GOT3 (cell line): ENCODE measurements at places on chromosomes 16 and 17.

DNA sequence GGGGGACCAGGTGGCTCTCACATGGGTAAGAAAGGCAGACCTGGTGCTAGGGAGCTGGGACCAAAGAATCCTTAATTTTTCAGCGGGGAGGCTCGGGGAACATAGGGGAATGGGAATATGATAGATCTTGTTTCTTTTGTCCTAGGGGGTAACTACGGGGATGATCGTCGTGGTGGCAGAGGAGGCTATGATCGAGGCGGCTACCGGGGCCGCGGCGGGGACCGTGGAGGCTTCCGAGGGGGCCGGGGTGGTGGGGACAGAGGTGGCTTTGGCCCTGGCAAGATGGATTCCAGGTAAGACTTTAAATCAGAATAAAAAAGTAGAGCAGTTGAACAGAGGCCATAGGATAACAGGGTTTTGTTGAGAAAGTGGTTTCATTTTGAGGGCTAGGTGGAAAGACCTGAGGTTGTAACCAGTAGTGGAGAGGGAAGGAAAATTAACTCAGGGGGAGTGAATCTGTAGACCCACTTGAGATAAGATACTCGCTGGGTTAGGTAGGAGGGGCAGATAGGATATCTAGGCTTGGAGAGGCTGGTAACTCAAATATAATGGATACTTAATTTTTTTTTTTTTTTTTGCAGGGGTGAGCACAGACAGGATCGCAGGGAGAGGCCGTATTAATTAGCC, 11.0 kb downstream of the FUS start:
- no peak for DNase-seq

DNA sequence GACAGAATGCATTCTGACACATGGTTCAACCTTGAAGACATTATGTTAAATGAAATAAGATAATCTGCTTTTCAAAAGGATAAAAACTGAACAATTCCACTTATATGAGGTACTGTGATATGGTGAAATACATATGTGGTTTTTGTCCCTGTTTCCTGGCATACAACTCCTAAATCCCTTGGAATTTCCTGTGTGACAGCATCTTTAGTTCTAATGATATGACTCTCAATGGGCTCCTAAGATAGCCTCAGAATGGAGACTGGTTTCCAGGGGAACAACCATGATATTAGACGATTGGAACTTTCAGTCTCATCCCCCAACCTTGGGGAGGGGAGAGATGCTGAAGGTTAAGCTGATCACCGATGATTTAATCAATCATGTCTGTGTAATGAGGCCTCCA, 37.7 kb upstream of the PHLPP2 start:
- DNase-seq = no peak

DNA sequence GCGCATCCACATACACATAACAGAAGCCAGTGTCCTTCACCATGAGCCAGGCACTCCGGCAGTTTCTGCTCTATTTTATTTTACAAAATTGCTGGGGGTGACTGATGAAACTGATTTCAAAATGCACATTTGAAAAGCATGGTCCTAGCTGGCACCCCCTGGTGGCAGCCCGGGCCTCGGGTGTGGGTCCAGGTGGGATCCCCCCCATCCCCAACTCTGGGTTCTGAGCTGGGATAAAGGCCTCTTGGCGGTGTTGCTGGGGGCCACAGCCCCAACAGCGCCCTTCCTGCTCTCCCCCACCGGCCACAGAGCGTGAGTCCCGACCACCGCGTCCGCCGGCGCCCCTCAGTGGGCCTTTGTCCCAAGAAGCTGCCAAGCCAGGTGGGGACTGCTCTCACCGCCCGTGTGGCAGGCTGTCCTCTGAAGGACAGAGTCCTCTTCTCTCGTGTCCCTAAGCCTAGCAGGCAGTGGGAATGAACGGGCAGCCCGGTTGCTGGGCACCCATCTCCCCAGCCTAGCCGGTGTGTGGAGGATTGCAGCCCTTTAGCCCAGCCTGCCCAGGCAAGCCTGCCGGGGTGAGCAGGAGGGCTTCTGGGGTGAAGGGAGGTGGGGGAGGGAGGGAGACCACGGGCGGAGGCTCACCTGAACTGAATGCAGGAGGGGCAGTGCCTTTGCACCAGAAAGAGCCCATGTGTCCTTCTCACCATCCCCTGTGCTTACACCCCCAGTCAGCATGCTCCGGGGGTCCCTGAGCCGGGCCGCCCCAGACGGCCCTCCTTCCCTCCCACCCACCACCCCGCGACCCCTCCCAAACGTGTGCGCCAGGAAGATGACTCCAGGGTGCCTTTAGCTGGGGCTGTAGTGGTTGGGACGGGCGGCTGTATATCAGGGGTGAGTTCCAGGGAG, 898 bp downstream of the SNAI3 start:
- no peak for DNase-seq

GRCh38 chr17:40307001-40307730, 1.8 kb upstream of the RARA start:
- no peak for DNase-seq

- no peak for DNase-seq
Measured at GRCh38 chr17:10843811-10844210, 5.9 kb upstream of the PIRT start.

DNA sequence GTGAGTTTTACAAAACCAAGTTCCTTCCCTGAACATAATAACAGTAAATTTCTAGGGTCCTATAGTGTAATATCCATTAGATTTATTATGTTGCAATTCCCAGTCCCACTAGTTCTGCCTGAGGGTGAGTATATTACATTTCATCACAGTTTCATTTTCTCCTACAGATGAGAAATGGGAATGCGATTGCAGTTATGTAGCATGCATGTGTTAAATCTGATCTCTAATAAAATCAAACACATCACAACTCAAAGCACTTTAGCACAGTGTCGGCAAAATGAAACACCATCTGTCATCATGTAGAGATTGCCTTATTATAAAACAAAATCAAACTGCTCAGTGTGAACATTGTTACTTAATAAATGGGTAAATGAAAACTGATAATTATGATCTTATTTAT, 180.5 kb upstream of the TOX3 start:
- no peak for DNase-seq

DNA sequence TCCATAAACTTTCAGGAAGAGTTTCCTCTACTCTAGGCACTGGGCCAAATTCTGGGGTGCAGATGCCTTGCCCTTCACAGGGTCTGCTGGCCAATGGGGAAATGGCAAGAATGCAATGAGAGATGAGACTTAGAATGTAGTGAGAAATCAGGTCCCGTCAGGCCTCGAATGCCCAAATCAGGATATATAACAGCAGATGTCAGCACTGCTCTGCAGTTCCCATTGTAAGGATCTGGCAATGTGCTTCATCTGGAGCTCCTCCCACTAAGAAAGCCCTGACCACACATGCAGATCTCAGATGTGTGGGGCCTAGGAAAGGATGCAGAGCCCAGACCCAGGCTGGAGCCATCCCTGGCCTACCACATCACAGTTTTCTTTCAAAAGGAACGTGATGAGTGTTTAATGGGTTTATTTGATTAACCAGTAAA, 13.9 kb upstream of the LPCAT2 start:
- no peak for DNase-seq

DNA sequence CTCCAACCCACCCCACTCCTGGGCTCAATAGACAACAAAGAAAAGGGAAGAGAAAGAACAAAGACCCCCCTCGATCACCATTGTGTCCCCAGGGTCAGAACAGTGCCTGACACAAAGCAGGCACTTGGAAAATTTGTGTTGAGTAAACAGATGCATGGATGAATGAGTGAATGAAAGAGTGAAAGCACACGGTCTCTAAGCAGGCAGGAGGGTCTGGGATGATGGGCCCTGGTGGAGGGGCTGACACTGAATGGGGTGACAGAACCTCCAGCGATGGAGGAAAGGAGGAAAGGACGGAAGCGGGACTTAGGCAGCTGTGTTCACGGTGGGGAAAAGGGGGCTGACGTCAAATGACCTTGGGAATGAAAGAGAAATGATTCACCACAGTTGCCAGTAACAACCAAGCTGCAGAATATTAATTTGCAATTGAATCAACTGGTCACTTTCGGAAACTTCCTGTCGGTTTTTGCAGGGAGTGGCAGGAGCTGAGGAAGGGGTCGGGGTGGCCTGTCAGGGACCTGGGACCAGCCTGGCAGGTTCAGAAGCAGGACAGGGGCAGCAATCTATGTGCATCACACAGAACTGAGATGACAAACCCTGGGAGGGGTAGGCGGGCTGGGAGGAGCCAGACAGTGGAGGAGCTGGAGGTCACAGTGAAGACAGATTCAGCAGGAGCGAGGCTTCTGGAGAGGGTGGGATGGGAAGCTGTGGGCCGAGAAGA, 6.7 kb upstream of the GAST start:
- no peak for DNase-seq

DNA sequence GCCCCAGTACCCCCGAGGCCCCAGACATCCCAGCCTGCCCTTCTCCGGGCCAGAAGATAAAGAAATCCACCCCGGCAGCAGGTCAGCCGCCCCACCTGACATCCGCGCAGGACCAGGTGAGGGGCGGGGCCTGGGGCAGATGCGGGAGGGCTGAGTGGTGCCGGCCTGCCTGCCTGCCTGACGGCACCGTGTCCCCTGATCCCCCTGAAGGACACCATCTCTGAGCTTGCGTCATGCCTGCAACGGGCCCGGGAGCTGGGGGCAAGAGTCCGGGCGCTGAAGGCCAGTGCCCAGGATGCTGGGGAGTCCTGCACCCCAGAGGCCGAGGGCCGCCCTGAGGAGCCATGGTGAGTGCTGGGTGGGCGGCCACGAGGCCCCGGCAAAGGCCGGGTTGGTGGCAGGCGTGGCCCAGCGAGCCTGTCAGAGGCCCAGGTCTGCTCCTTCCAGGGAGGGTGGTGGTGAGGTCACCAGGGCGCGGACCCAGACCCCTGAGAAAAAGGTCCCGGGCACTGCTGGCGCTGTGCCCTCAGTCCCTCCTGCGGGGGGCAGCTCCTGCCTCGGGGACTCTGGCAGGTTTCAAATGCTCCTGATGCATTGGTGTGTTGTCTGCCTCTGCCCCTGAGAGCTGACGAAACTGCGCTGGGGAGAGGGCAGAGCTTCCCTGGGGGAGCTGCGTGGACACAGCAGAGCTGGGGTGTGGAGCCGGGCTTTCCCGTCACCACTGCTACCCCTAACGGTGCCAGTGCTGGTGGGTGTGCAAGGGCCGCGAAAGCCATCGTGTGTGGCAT, 1.2 kb downstream of the CDT1 start:
- DNase-seq = no peak

DNA sequence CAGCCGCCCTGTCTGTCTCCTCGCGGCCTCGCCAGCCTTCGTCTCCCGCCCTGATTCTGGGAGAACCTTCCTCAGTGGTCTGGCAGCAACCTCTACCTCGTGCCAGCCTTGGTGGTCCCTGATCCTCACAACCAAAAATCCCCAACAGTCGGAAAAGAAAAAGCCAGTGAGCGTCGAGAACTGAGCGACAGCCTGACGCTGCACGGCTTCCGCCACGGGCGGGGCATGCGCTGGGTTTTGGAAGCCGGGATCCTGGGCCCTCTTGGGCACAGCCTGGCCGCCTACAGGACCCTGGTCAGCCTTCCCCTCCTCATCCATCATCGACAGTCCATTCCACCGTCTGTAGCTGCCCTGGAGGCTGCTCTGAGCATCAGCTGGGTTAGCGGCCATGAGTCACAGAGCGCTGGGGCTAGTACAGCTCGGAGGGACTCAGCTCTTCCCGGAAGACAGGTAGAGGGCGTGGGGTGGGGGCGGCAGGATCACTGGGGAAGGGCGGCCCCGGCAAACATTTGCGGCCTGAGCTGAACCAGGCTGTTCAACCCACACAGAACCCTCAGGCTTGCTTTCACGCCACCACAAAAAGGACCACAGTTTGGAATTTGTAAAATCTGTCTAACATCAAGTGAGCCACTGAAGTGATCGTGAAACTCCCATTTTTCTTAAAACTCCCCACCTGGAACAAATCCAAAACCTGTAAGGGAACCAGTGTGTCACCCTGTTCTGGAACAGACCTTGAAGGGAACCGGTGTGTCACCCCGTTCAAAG, 55.4 kb upstream of the DOC2B start:
- no peak for DNase-seq

- DNase-seq = no peak
Measured at GRCh38 chr17:82031885-82032627, 578 bp downstream of the RAC3 start.

DNA sequence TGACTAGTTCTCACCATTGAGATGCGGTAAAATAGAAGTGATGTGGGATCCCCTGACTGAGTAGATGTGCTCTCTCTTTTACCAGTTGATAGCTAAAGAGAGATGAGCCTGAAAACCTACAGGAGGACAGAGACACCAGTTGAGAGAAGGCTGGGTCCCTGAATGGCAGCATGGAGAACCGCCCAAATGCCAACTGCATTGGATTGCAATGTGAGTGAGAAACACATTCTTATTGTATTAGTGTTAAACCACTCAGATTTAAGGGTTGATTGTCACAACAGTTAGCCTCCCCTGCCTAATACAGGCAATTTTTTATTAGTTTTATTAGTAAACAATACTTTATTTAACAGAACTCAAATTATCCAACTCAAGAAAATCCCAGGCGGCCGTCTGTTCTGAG, 61.2 kb downstream of the SPACA3 start:
- no peak for DNase-seq

- no peak for DNase-seq
Measured at GRCh38 chr16:21598701-21599121, 666 bp upstream of the METTL9 start.

DNA sequence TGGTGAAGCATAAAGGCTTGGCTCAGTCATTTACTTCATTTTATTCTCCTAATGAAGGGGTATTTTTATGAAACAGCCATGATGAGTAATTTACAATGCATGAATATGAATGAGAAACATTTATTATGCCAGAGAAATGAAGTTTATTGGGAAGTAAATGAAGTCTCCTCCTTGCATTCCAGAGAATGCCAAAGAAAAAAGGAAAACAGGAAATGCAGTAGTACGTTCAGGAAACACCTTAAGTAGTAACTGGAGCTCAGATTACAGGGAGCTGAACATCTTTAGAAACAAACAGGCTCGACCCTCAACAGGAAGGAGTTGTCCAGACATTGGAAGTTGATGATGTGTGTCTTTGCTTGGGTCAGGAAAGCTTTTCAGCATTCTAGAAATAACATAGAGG, 4.6 kb downstream of the KRT34 start:
- DNase-seq = no peak

DNA sequence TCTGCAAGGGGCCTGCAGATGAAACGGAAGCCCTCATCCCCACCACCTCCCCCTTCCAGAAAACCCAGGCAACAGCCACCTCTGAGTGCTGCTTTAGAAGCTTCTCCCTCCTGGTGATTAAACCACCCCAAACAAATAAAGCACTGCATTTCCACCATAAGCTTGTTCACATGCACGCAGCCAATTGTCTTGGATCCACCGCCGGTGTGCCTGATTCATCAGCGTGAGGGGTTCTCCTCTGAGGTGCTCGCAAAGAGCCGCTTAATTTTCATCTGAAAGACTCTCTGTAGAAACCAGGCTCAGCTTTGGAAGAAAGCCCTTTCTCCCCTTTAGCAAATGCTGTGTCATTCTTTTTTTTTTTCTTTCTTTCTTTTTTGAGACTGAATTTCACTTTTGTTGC, 155.2 kb upstream of the EEF2KMT start:
- no peak for DNase-seq

DNA sequence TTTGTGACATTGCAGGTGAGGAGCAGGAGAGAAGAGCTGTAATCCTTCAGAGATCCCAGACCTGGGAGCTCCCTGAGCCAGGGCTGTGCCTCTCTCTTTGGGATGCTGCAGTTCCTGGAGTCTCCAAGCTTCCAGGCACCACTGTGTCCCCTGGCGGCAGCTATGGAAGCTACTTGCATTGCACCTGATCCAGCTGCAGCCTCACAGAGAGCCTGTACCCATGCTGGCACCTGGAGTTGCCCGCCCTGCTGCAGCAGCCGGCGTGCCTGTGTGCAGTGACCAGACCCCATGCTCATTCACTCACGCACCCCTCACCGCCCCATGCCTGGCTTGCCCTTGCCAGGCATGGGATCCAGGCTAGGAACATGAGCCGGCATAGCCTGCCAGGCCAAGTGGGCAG, 51.8 kb upstream of the MED9 start:
- DNase-seq = no peak
